ENCODE measurements at places on chromosomes 16 and 17.

- DNase-seq, result no peak
Measured at GRCh38 chr16:28183484-28183883, 28.3 kb downstream of the XPO6 start.

DNA sequence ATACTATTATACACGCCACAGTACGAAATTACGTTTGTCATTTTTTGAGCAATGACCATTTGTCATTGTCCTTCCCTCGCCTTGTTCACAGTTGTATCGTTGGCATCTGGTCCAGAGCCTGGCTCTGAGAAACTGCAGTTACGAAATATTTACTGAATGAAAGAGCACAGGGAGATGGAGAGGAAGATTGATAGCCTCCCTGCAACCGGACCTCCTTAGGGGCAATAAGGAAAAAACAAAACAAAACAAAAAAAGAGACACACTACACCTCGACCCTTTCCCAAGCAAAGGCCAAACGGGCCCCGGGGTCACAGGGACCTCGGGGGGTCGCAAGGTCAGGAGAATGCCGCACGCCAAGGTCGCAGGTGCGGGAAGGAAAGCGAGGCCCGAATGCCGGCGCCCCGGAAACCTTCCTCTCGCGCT, 857 bp downstream of the GOT2 start:
- DNase-seq, result no peak

DNA sequence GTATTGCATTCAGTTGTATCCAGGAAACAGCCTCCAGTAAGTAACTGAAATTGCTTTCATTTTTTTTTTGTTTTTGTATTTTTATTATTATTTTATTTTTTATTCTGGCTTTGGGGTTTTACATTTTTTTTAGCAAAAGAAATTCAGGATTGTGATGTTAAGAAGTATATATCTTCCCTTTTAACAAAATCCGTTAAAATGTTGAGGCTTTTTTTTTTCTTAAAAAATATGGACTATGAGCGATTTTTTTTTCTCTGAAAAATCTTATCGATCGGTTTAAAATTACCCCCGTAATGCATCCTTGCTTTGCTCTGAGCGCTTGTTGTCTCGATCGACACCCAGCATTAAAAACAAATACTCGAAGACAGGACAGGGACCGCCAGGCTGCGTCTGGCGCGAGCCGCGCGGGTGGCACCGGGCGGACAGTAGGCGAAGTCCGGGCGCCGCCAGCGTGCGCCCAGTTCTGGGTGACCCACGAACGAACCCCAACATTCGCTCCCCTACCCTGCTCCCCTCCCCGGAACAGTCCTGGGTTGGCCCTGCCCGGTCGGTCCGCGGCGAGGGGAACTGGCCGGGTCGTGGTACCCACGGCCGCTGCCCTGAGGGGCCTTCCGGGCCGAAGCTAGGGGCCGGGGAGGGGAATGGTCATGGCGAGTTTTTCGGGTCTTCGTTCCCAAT, 482 bp downstream of the BAHCC1 start:
- DNase-seq, result no peak

DNA sequence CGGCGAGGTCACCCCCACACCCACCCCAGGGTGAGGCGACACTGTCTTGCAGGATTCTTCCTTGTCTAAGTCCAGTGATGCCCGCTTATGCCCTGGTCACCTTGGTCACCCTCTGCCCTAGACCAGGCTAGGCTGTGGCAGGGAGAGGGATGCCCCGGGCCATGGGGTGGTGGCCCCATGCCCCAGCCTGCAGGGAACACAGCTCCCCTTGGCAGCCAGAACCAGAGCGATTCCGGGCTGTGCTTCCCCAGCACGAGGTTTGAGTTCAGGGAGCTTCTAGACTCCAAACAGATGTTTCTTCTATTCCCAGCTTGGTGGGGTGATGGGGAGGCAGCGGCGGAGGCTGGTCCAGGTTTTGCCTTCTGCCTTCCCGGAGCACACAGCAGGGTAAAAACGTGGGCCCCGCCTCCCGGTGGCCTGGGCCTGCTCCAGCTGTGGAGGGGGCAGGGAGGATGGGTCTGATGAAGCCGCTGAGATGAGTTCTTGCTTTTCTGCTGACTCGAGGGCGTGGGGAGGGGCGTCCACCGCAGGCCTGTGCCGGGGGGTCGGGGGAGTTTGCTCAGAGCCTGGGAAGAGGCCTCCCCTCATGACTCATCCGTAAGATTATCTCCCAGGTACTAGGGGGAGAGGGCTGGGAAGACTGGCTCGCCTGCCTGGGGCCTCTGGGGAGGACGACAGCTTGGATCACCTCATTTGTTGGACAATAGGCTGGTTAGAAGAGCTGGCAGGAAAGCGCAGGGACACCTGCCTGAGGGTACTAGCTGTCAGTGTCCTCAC, 15.4 kb downstream of the SMTNL2 start:
- DNase-seq, result no peak

- DNase-seq, result peak; percentile 18
Measured at GRCh38 chr17:4004517-4005295, 40.5 kb upstream of the ATP2A3 start.

GRCh38 chr16:57759541-57760356, 24.2 kb downstream of the KATNB1 start:
- DNase-seq, result no peak

DNA sequence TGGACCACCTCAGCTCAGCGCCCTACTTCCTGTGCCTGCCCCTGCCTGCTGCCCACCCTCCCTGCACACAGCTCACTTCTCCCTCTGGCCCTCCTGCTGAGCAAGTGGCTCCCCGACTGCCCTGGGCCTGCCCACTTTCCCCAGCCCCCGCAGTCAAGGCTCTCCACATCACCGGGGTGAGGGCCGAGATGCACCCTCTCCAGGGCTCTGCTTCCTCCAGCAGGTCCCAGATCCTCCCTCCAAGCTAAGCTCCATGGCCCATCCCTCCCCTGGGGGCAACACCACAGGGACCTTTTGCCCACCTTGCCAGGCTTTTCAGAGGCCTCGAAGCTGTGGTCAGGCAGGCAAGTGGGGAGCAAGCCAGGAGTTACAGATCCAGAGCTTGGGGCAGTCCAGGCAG, 820.2 kb downstream of the KCNJ18 start:
- no peak for DNase-seq

GRCh38 chr17:80963812-80964543, 27.7 kb upstream of the CHMP6 start:
- DNase-seq, result no peak

DNA sequence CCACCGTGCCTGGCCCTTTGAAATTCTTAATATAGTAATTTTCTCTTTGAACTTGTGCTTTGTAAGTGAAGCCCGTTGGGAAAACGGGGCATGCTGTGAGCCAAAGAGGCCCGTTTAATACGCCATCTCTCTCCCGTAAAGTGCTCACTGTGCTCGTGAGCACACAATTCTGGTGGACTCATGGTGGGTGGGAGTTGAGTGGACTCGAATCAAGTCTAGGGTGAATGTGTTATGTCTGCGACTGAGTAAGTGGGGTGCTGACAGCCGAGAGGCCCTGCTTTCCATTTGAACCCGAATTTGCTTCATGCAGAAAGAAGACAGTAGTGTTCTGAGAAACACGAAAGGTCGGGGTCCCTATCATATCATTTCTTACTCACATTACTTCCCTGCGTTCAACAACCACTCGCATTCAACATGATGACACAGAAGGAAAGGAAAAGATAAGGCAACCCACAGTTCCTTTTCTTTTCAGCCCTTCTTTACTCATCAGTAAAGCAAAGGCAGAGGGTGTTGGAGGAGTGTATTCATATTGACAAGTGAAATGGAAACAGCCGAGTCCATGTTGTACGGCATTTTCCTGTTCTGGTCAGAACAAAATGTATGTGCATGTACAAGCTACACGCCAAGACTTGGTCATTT, 4.8 kb upstream of the ATP2A3 start:
- DNase-seq, result no peak

DNA sequence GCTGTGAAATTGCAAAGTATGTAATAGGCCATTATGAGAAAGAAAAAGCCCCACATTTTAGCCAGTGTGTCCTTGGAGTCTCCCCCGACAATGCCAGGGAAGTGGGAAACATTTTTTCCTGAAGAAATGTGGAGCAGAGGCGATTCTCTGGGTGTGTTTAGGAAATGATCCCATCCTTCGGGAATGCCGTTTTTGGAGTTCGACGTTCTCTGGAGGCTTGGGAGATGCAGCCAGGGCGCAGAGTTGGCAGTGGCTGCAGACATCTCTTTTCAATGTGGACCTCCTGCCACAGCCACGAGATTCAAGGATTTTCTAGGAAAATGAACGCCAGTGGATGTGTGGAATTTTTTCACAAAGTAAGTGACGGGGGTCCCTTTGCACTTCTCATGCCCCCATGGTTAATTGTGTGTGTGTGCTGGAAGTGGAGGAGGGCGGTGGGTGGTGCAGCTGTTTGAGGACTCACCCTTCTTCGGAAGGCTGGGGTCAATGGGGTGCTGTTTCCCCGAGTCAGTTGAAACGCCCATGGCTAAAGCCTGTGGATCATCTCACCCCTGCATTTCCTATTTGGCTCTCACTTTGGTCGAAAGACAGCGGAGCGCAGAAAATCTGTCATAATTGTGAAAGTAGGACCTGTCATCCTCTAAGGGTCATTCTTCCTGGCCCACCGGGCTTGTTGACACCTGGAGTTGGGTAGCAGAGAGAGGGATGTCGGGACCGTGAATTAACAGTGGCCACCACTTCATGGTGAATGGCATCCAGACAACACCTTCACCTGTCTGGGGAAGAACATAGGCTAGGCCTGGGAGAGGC, 73.2 kb downstream of the CMIP start:
- DNase-seq, result no peak

DNA sequence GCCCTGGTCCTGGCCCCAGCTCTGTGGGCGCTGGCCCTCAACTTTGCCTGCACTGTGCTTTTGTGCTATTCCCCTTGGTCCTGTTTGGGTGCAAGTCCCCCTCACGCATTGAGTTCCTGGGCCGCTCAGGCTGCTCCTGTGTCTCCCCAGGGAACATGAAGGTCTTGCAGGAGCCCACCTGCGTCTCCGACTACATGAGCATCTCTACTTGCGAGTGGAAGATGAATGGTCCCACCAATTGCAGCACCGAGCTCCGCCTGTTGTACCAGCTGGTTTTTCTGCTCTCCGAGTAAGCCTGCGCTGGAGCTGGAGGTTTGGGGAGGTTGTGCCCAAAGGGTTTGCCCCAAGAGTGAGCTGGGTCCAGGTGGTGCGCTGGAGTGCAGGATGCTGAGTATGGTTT, 28.2 kb downstream of the IL4R start:
- DNase-seq, result no peak

DNA sequence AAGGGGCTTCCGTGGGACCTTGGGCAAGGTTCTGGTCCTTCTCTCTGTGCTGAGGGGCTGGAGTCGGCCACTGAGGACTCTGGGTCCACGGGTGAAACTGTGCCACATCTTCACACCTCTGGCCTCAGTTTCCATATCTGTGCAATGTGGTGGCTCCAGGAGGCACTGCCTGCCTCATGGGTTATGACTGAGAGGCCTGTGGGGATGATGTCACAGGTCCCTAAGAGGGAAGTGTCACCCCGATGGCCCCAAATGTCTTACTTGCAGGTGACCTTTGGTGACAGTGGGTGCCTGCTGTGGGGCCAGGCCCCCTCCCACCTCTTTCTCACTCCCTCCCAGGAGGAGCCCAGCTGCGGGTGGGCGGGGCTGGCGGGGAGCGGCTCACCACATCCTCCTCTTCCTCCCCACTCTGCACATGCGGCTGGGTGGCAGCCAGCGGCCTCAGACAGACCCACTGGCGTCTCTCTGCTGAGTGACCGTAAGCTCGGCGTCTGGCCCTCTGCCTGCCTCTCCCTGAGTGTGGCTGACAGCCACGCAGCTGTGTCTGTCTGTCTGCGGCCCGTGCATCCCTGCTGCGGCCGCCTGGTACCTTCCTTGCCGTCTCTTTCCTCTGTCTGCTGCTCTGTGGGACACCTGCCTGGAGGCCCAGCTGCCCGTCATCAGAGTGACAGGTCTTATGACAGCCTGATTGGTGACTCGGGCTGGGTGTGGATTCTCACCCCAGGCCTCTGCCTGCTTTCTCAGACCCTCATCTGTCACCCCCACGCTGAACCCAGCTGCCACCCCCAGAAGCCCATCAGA, at the start of gene IL21R:
Gene IL21R, plus strand, starts transcription at position 407 of the 801 bp plus-strand sequence. CDS start 27,898 bp downstream, outside the sequence.
- DNase-seq, result peak; percentile 70

GRCh38 chr16:11272484-11272883, 945 bp downstream of the PRM3 start:
- no peak for DNase-seq
